Astrocyte (in vitro differentiated cells and primary cell): ENCODE measurements at places on chromosomes 12 and 14. TPM values are rescaled to one million over a fixed set of nuclear protein-coding genes. Genes with fewer than 3 reads are reported as not detected.

GRCh38 chr12:19675361-19675760 lies 236.1 kb downstream of the AEBP2 start:
- no peaks in the 10 kb centered on the region for H3K4me1 ChIP-seq
- no peak for DNase-seq
- no peaks in the 10 kb centered on the region for H3K36me3 ChIP-seq
- H3K27me3 ChIP-seq, result no peaks in the 10 kb centered on the region
- H3K4me3 ChIP-seq, result no peak overlapping the region
- no peak overlapping the region for H3K27ac ChIP-seq

MMP14 gene
- 911 and 1,063 TPM in 2 replicates for total RNA-seq

DNA sequence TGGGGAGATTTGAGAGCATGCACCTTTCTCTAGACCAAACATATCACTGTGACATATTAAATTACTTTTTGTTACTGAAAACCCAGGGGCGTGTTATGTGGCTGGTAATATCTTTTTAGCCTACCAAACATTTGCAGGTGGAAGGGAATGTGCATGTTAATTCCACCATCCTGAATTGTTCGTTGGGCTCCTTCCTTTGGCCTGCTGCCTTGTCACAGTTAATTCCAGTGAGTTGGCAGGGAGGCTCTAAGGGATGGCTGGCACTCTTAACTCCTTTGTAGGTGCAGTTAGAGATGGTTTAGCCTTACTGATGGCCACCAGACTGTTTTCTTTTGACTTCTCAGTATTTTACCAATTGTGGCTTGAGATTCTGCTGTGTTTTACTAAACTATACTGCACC lies 64.5 kb downstream of the DIP2B start:
- no peaks in the 10 kb centered on the region for H3K27me3 ChIP-seq
- H3K36me3 ChIP-seq, result no peaks in the 10 kb centered on the region
- DNase-seq, result no peak
- peaks cover 19% of the 10 kb centered on the region for H3K4me1 ChIP-seq

DNA sequence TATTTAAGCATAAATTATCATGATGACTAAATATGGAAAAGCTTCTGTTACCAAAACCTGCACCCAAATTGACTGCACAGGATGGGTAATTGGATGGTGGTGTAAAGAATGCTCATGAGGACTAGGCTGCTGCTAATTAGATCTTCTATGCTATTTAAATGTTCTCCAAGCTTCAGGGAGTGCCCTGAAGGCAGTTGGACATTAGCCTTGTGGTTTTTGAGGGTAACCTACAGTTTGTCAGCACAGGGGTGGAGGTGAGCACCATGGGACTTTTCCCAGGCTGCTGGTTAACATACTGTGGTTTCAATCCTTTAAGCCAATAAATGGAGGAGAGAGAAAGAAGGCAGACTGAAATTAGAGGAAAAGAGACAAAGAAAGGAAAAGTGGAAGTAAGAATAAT lies 145.0 kb downstream of the WIF1 start:
- peaks cover 8% of the 10 kb centered on the region for H3K27me3 ChIP-seq
- no peak for DNase-seq
- no peaks in the 10 kb centered on the region for H3K36me3 ChIP-seq
- no peak overlapping the region for H3K27ac ChIP-seq

GRCh38 chr12:65171870-65172269 lies 2.5 kb downstream of the LEMD3 start:
- peaks cover 8% of the 10 kb centered on the region for H3K4me1 ChIP-seq
- peak overlapping the region; percentile 73 for H3K4me3 ChIP-seq
- H3K36me3 ChIP-seq, result peaks cover 6% of the 10 kb centered on the region
- H3K27me3 ChIP-seq, result no peaks in the 10 kb centered on the region

DNA sequence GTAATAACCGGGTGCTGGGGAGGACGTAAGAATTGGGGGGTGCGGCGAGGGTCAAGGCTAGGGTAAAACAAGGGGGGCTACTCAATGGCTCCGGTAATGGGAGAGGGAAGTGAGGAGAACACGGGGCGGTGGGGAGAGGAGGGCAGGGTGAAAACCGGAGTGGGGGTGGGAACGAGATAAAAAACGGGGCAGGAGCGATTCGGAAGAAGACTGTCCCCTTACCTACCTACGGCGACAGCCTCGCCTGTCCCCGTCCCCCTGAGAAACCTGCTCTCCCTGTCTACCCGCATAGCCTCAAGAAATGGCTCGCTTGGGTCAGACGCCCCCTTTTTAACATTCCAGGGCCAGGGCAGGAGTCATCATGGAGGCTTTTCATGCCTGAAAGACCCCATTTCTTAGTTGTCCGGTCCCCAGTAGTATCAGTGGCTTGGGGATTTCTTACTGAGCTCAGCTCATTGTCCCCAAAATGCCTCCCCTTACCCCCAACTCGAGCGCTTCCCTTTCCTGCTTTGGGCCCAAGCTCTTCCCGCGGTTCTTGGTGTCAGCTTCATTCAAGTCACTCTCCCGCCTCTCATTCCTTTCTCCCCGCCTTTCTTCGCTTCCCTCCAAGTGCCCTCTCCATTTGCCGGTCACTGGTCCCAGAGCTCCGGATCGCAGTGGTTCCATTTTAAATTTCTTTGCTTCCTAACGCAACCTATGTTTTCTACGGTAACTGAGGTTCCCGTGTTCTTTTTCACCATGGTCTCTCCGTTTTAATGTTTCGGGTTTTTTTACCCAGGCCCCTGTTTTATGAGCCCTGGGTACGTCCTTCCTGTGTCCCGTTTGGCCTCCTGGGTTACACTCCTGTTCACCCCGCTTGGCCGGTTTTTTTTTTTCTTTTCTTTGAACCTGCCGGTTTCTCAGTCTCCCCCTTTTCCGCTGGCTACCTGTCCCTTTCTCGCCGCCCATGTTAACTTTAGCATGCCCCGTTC lies 1.2 kb upstream of the WSB2 start:
- DNase-seq, result peak; percentile 54
- H3K4me3 ChIP-seq, result peak overlapping the region; percentile 70
- peak overlapping the region; percentile 88 for H3K27ac ChIP-seq
- no peaks in the 10 kb centered on the region for H3K27me3 ChIP-seq
- H3K4me1 ChIP-seq, result peaks cover 21% of the 10 kb centered on the region

DNA sequence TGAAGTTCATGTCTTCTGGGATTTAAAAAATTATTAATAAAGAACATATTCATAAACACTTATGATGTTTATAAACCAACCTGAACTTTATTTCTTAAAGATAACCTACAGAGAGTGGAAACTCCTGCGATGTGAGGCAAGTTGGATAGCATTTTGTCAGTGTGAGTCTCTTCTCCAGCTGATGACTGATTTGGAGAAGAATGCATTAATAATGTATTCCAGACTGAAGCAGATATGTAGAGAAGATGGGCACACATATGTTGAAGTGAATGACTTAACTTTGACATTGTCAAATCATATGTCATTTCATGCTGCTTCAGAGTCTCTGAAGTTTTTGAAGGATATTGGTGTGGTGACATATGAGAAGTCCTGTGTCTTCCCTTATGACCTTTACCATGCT lies 7.3 kb downstream of the HELB start:
- no peak overlapping the region for H3K27ac ChIP-seq
- H3K4me1 ChIP-seq, result no peaks in the 10 kb centered on the region
- no peak for DNase-seq
- H3K27me3 ChIP-seq, result no peaks in the 10 kb centered on the region
- no peaks in the 10 kb centered on the region for H3K36me3 ChIP-seq
- no peak overlapping the region for H3K4me3 ChIP-seq

DNA sequence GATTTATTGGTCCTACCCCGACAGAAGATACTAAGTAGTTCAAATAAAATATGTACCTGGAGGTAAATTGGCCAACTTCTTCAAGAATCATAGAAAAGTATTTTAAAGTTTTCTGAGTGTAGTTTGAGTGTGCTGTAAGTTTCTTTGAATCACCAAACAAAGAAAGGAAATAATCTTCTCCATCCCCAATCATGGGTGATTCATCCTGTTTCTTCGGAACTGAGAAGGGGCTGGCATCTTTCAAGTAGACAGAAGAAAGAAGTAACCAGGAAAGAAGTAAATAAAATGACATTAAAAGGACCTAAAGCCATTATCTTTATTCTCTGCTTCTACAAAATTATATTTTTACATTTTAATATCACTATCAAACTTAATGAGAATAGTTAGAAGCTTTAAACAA lies 6.8 kb downstream of the LMNTD1 start:
- H3K4me3 ChIP-seq, result no peak overlapping the region
- no peaks in the 10 kb centered on the region for H3K36me3 ChIP-seq
- no peak for DNase-seq
- H3K27ac ChIP-seq, result no peak overlapping the region
- H3K27me3 ChIP-seq, result no peaks in the 10 kb centered on the region

DNA sequence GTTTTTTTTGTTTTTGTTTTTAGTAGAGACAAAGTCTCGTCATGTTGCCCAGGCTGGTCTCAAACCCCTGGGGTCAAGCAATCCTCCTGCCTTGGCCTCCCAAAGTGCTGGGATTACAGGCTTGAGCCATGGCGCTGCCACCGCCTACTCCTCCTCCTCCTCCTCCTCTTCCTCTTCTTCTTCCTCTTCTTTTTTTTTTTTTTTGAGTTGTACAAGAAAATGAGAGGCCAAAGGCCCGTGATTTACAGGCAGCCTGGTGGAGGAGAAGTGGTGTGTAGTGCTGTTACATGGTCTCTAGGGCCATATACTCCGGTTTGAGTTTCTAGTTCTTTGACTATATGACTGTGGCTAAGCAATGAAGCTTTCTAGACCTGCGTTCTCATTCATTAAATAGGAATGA lies 29.6 kb upstream of the SPPL3 start:
- no peaks in the 10 kb centered on the region for H3K36me3 ChIP-seq
- DNase-seq, result no peak
- H3K4me3 ChIP-seq, result no peak overlapping the region
- H3K27ac ChIP-seq, result no peak overlapping the region
- no peaks in the 10 kb centered on the region for H3K4me1 ChIP-seq

GRCh38 chr14:88872976-88873375 lies 48.5 kb downstream of the TTC8 start:
- H3K4me1 ChIP-seq, result no peaks in the 10 kb centered on the region
- no peak for DNase-seq
- H3K36me3 ChIP-seq, result peaks cover 28% of the 10 kb centered on the region
- no peak overlapping the region for H3K27ac ChIP-seq
- no peak overlapping the region for H3K4me3 ChIP-seq
- no peaks in the 10 kb centered on the region for H3K27me3 ChIP-seq

DNA sequence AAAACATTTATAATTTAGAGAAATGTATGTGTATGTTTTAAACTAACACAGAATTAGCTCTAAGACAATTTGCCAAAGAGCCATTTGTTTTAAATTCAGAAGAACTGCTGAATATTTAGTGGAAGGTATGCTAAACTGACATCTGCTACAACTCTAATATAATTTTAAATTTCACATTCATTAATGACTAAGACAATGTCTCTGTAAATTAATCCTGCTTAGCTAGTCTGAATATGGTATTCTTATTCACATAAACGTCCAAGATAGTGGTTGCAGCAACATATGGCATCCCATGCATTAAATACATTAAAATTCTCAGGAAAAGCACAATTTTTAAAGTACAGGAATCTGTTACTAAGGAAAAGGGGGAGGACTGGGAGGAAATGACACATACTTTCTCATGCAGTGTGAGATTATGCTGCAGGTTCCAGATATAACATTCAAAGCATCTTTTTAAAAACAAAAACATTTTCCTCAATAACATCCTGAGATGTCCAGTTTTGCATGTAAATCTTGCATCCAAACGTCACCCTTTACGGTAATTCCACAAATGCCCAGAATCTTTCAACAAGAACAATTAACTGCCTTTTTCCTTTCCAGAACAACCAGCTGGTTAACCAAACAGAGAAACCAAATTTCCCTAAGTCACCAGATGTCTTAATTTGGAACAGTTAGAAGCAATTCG lies 26.9 kb downstream of the WDR89 start:
- peak overlapping the region; percentile 23 for H3K27ac ChIP-seq
- no peaks in the 10 kb centered on the region for H3K36me3 ChIP-seq
- no peak overlapping the region for H3K4me3 ChIP-seq
- peaks cover 8% of the 10 kb centered on the region for H3K4me1 ChIP-seq

- DNase-seq, result no peak
- H3K27me3 ChIP-seq, result peaks cover 7% of the 10 kb centered on the region
- H3K27ac ChIP-seq, result no peak overlapping the region
- peaks cover 4% of the 10 kb centered on the region for H3K4me1 ChIP-seq
Measured at GRCh38 chr12:4446335-4446734, 720 bp upstream of the FGF6 start.

DNA sequence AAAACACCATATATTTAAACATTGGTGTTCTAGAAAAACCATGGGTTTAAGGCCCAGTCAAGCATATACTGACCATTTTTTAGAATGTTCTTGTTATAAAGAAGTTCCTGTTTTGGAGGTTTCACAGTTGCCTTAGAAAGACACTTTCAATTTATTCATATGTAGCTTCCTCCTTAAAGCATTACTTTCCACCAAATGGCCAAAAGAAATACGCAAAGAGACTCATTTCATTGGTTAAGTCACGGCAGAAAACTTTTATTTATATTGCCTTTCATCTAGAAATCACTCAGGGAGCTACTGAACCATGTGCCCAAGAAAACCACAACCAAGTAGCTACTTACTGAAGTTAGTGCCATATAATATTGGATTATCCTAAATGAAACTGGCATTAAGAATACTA lies 40.0 kb downstream of the MYBPC1 start:
- H3K4me3 ChIP-seq, result no peak overlapping the region
- no peaks in the 10 kb centered on the region for H3K4me1 ChIP-seq
- no peak for DNase-seq
- no peaks in the 10 kb centered on the region for H3K36me3 ChIP-seq
- no peaks in the 10 kb centered on the region for H3K27me3 ChIP-seq

- H3K27ac ChIP-seq, result no peak overlapping the region
- no peak for DNase-seq
- H3K27me3 ChIP-seq, result no peaks in the 10 kb centered on the region
- no peaks in the 10 kb centered on the region for H3K36me3 ChIP-seq
- no peak overlapping the region for H3K4me3 ChIP-seq
- H3K4me1 ChIP-seq, result no peaks in the 10 kb centered on the region
Measured at GRCh38 chr12:29572464-29572863, 75.0 kb upstream of the OVCH1 start.

DNA sequence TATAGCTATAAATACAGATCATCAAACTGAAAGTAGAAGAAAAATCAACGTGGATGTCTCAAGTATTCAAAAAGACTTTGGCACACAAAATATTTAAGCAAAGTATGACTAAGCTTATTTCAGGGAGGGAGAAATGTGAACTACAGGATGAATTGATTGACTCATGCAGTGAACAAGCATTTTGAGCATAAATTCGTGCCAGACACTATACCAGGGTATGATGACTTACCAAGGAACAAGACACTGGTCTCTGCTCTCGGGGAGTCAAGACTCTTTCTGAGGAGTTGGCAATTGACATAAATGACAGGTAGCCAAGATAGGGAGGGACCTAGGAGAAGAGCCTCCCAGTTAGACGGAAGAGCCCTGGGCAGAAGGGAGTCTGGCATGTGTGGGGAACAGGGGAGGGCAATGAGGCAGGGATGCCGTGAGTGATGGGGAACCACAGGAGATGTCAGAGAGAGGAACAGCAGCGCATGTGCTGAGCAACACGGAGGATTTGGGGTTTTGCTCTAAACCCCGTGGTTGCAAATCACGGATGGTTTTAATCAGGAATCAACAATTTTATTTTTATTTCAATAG lies 115.2 kb downstream of the TMEM132D start:
- peak; percentile 77 for DNase-seq
- H3K4me1 ChIP-seq, result peaks cover 4% of the 10 kb centered on the region
- H3K4me3 ChIP-seq, result peak overlapping the region; percentile 43
- H3K27ac ChIP-seq, result peak overlapping the region; percentile 46
